T-helper 17 cell (primary cell): ENCODE measurements at places on chromosomes 13 and 19.
A peak's percentile ranks its signal among the peaks of the same experiment; 100 is the strongest.

DNA sequence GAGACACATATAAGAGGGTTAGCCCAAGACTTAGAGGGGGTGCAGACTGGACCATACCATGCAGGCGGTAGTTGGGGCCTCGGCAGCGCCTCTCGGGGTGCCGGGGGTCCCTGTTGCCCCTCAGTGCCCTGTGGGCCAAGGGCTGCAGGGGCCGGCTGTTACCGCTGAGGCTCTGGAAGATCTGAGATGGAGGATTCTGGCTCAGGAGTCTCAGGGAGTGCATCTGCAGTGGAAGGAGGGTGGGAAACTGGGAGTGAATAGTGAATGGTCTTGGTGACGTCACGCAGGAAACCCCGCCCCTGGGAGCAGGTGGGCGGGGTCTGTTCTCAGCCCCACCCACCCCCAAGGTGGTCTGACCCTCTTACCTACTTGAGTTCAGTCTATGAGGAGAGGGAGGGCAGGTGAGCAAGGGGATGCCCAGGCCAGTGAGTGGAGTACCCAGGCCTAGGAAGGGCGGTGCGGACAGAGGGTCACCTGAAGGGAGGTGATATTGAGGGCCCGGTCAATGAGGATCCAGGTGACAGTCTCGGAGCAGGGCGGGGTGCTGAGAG is 1.7 kb upstream of the DBP start:
- no peak for DNase-seq

DNA sequence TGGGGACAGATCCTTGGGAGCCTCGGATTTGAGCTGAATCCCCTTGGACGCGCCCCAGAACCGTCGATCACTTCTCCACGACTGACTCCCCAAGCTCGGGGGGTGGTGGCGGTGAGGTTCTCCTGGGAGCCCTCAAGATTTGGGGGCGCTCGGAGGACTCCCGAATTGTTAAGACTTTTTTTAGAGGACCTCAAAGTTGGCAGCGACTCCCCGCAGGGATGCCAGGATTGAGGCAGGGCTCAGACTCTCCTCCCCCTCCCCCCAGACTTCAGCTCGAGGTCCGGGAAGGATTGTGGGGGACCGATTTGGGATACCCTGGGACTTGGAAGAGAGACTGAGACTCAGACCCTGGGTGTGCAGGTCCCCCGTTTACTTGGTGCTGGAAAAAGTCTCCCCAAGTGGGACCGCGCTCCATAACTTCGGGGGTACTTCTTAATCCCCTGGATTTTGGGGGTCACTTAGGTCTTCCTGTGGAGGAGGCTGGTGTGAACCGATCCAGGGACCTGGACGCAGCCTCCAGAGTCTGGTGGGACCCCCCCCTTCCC is 665 bp downstream of the VASP start:
- no peak for DNase-seq

DNA sequence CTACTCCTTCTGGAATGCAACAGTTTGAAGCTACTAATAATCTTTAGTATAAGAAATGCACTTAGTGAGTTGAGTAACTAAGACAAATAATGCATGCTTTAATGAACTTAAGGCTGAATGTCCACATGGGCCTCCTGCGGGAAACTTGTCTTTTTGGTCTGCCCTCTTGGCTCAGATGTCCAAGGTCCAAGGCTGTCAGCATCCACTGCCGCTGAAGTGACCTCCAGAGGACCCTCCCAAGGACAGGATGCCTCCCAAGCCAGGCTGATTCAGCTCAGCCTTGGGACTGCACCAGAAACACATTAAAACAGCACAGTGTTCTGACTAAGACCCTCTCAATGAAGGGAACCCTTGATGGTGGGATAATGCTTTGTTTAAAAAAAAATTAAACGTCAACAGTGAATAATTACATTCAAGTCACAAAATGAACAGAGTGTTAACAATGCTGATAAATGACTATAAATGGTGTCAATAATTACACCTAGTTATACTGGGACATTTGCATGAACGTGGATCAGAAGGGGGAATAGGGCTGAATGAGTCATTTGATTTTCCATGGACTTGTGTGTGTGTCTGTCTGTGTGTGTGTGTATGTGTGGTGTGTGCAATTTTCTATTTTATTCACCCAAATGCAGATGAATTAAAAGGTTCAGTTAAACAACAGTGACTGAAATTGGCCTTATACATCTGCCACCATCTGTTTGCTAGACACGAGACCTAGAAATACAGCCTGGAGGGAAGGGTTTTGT is 150.5 kb downstream of the COL4A1 start:
- no peak for DNase-seq

GRCh38 chr19:47357788-47358680 is 8.9 kb downstream of the DHX34 start:
- DNase-seq: no peak

DNA sequence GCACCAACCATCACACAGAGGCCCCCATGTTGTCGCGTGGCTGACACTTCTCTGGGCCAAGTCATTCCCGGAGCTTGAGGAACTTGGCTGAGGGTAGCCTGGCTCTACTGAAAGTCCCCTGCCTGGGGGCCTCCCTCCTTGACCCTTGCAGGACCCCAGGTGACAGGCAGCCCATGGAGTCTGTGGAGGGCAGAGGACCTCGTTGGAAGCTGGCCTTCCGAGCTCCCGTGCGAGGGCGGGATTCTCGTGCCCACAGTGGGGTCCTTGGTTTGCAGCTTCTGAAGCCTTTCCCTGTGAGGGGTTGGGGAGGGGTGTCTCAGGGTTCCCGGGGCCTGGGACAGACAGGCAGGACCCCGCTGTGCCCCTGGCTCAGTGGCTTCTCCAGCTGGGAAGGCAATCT is 16.4 kb downstream of the NMRK2 start:
- no peak for DNase-seq

GRCh38 chr13:113558461-113558860 is 26.1 kb upstream of the TFDP1 start:
- no peak for DNase-seq

- no peak for DNase-seq
Observed at GRCh38 chr13:108787700-108788414, 158.4 kb downstream of the MYO16 start.

DNA sequence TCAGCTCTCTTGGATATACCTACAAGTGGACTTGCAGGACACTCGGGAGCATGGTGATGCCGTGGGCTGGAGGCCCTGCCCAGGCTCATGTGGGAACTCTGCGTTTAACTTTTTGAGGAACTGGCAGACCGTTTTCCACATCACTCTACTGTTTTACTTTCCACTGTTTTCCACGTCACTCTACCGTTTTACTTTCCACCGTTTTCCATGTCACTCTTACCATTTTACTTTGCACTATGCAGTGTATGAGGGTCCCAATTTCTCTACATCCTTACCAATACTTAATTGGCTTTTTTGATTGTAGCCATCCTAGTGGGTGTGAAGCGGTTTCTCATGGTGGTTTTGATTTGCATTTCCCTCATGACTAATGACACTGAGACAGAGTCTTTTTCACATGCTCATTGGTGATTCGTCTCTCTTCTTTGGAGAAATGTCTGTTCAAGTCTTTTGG is 40.5 kb downstream of the GATAD2A start:
- DNase-seq: no peak

GRCh38 chr19:45153339-45154063 is 7.3 kb downstream of the NKPD1 start:
- DNase-seq: peak; percentile 23

DNA sequence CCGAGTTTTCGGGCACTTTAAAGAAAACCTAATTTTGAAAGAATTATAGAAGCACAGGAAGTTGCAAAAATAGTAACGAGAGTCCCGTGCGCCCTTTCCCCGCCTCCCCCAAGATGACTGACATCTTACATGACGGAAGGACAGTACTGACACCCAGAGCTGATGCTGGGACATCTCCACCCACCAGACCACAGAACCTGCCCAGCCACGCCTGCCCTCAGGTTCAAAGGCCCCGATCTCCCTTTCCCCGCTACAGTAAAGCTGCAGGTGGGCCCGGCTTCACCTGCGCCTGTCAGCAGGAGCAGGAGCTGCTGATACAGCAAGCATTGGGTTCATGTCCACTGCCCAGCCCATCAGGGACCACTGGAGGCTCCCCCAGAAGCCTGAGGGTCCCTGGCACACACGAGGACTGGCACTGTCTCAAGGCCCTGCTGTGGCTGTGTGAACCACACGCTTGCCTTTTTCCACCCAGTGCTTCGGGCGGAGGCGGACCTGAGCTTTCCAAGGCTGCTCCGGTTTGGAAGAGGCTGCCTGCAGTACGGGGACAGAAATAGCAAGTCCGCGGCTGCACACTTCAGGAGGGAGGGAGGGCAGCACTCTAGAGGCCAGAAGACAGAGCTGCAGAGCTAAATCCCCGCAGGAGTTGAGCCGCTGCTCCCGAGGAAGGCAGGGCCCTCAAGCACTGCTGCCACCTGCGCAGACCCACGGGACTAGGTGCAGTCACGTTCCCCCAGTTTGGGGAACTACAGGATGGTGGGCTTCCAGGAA is 8.7 kb downstream of the MAP2K2 start:
- no peak for DNase-seq

GRCh38 chr13:63696055-63696454 is 2280.4 kb upstream of the PCDH20 start:
- no peak for DNase-seq

DNA sequence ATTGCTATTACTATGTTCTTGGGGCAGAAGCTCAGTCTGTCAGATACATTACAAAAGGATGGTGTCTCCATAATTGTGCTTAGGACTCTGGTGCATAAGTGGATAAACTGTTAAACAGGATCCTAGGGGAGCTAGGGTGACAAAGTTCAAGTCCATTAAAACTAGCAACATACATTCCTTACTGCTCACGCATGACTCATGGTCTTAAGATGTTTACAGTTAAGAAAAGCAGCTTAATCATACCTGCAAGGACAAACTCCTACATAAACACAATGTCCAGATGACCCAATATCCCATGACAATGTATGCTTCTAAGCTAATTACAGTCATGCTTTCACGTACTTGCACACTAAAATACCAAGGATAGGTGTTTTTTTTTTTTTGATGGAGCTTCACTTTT is 3.5 kb upstream of the ZNF701 start:
- no peak for DNase-seq

- DNase-seq: no peak
Observed at GRCh38 chr13:89925107-89925506, 1422.4 kb upstream of the MIR17HG start.

DNA sequence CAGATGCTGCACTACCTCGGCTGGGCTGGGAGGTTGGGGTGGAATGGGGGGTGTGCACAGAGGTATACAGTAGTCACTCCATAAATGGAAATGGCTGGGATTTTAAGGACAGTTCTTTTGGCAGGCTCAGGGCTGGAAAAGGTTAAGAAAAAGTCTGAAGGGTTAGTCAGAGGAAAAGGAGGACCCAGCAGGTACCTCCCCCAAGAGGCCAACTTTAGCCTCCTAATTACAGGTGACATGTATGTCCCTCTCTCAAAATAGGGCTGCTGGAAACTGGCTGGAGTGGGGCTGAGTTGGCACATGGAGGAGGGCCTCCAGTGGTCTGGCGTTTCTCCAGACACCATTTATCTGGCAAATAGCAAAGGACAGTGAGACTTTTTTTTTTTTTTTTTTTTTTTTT is 994 bp downstream of the CCDC194 start:
- DNase-seq: no peak

- no peak for DNase-seq
Observed at GRCh38 chr19:17576758-17577456, 21.5 kb downstream of the COLGALT1 start.

DNA sequence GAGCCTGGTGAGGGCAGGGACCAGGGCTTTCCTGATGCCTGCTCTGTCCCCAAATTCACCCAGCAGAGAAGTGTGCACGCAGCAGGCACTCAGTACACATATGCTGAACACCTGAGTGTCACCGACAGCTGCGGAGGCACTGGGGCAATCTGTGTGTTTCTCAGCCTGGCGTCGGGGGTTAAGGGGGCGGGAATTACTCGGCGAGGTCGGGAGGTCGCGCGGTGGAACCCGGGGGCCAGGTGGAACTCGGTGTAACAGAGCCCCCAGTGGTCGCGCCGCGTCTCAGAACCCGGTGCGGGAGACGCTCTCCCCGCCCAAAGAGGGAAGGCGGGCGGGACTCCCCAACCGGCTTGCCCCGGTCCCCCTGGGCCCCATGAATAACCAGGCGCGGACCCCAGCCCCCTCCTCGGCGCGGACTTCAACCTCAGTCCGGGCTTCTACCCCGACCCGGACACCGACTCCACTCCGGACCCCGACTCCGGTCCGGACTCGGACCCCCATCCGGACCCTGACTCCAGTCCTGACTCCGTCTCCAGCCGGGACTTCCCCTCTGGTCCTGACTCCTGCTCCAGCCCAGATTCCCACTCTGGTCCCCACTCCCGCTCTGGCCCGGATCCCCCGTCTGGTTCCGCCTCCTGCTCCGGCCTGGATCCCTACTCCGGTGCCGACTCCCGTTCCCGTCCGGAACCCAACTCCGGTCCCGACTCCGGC is at the start of gene SELENOV:
TSS of gene SELENOV (plus strand) at position 300 of the 711 bp plus-strand sequence. CDS start at position 374, 74 bp downstream.
- no peak for DNase-seq

DNA sequence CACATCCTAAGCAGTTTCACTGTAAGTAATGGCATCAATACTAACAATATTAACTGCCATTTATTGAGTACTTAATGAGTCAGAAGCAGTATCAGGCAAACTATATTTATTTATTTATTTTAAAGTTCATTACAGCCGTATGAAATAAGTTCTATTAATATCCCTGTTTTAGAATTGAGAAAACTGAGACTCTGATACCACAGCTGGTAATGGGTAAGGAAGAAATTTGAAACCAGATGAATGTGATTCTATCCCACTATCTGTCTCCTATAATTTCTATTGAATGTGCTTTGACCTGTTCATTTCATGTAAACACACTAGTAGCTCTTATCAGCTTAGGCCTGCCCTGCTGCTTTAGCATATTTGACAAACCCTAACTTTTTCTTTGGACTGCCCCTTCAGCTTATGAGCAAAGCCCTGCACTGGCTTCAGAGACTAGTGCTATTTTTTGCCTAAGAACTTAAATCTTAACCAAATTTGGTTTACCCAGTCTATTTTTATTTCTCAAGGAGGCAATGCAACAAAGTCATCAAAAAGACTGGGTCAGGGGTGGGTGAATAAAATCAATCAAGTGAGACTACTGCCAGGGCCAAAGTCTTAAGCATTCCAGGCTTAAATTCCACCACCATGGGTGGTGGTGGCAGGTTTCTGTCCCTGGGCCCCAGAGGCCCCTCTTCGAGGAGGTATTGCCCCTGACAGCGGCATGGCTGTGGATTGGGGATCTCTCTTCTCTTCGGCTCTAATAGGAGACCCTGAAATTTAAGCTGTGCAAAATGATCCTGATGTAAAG is 143.4 kb downstream of the DLEU7 start:
- DNase-seq: no peak

GRCh38 chr19:38417544-38418506 is 8.2 kb downstream of the RASGRP4 start:
- DNase-seq: peak; percentile 30
